Activated CD8-positive, alpha-beta memory T cell treated with anti-CD3 and anti-CD28 coated beads for 1 hour (primary cell): ENCODE measurements at places on chromosomes 3 and 15.

GRCh38 chr3:127634653-127635052, 5.7 kb downstream of the PODXL2 start:
- no peak for DNase-seq

GRCh38 chr3:118778201-118778600, 256.4 kb downstream of the IGSF11 start:
- DNase-seq, result no peak

DNA sequence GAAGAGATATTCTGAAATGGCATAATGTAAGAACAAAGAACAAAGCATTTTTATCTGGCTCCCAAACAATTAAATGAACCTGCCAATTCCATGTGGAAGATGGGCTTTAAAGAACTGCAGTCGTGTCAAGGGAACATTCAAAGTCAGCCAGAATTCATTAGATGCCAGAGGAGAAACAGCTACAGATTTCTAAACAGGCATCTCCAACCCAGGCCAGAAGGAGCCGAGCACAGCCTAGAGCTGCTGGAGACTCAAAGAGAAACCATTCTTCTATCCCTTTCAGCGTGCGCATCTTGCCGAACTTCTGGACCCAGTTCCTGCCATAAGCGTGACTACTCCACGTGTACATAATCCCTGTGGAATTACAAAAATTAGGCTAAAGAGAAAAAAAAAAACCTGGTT, 60.4 kb downstream of the MB21D2 start:
- DNase-seq, result no peak

DNA sequence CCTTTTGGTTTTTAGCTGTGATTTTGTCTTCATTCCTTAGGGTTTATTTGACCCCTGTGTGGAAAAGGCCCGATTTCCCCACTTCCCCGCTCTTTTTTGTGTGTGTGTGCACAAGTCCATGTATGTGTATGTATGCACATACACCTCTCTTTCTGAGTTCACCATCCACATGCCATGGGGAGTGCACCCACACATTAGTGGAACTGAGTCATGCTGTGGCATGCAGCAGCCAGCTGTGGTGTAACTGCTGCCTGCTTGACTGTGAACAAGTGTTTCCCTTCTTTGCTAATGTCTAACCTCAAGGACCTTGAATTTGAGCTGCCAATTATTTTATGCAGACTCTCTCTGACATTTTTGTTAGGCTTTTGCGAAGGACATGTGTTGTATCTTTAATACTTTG, 434.9 kb upstream of the TPM1 start:
- no peak for DNase-seq

DNA sequence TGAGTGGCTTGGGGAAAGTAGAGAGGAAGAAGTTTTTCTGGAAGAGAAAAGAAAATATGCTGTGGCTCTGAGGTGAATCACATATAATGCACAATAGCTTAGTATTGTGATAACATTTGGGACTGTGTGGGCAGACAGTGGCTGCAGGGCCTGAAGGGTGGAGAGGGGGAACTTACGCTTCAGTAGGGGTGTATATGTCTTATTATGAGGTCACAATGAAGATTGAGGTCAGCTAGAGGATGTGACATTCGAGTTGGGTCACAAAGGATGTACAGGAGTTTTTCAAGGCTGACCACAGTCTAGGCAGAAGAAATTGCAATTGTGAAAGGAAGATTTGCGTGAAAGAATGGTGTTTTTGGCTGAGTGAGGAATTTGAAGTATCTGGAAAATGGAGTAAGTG, 414.8 kb downstream of the LPP start:
- DNase-seq, result no peak

DNA sequence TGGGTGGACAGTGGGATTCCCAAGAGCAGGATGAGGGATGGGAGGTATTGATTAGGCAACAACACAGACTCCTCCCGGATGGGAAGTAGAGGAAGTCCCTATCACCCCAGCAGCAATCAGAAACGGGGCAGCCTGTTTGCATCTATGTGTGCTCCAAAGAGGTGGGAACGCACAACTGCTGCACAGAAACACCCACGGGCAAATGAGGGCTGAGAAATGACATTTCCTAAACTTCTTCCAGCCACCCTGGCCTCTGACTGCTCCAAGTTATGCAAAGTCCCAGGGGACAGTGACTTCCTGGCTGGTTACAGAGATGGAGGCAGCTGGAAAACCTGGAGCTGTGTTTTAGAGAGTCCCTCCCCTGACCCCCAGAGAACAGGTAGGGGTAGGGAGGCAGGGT, 42.6 kb downstream of the HCN4 start:
- no peak for DNase-seq

DNA sequence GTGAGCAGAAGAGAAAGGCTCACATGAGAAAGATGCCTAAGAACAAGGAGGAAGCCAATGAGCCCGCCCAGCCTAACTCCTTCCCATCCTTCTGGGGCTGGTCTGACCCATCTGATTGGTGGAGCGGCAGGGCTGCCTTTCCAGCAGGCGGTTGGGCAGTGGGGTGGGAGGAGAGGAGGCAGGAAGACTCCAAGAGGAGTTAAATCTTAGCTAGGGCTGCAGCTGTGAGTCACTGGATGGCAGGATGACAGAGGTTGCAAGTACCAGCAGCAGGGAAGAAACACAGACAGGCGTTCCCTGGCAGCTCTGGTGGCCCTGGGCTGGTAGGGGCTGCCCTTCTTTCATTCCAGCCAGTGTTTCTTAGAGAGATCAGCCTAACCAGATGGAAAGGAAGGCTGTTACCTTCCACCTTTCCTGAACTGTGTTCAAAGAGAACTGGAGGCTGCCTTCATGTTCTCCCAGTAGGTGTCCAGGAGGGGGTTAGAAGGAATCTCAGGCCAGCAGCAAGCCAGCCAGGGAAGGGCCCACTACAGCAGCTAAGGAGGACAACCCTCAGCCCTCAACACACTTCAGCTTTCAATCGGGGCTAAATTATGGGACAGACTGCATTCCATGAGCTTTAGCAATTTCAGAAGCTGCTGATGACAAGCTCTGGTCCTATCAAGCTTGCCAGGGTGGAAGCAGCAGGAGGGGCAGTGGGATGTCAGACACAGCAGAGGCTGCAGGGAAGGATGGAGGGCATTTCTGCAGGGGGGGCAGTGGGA, 50.3 kb downstream of the CHSY1 start:
- no peak for DNase-seq

DNA sequence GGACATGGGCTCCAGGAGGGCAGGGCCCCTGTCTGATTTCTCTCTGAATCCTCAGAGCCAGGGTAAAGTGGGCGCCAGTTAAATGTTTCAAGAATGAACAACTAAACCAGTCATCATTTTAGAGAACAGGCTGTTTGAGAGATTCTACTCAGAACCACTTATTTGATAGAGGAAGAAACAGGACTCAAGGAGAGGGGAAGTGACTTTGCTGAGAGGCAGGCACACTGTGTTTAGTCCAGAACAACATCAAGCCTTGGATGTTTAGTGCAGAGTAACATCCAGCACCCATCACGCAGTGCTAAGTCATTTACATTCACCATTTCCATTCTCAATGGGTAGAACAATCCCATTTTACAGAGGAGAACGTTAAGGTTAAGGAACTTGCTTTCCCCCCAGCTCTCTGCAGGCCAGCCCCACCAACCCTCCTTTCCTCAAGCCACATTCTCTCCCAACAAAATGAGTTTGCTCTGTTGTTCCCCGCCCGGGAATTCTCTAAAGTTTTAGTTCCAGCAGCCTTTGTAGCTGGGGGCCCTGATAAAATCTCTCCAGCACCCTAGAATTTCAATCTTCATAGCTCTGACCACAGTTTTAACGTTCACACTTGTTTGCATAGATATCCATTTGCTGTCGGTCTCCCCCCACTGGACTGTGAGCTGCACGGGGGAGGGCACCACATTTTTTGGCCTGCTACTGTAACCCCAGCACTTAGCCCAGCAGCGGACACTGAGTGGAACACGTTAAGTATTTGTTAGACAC, 962 bp downstream of the NMNAT3 start:
- no peak for DNase-seq

DNA sequence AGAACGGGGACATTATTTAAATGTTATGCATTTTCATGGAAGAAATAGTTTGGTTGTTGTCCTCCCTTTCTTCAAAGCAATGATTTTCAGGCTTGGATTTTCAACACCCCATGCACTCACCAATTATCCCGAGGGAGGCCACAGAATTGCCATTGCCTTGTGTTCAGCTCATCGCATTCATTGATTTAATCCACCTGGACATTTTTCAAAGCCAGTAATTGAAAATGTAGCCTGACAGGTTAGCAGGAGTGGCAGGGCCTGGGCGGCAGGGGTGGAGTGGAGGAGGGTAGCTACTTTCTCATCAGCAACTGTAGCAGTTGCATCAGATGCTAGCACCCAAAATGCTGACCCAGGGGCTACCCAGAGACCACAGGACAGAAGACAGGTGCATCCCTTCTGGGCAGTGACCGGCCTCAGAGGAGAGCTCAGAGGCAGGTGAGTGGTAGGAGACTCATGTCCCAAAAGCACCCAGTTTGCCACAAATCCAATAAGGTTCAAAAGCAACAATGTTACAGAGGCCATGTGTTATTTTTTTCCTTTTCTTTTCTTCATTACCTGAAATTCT, 242.4 kb downstream of the CD47 start:
- no peak for DNase-seq

- no peak for DNase-seq
Measured at GRCh38 chr3:119156868-119157267, 10.9 kb downstream of the TEX55 start.

- no peak for DNase-seq
Measured at GRCh38 chr3:45125550-45126026, 20.6 kb downstream of the CDCP1 start.

DNA sequence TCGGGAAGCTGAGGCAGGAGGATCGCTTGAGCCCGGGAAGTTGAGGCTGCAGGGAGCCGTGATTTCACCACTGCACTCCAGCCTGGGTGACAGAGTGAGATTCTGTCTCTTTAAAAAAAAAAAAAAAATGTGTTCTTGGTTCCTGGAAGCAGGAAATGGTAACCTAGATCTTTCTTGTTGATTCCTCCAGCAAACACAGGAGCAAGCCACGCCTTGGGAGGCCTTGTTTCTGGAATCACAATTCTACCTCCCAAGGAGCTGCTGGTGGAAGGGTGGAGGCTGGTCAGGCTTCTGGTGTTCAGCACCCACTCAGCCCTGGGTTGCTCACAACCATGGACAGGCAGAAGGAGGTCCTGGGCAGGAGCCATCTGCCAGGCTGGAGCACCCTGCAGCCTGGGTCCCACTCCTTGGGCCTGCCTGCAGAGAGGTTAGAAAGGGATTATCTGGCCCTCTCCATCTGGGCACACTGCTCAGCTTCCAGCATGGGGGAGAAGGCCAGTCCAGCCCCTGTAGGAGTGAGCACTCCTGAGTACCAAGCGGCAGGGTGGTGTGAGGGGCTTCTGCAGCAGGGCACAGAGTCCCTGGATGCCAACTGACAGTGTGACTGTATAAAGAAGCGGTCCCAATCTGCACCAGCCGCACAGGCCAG, 65.6 kb downstream of the ABTB1 start:
- DNase-seq, result no peak

DNA sequence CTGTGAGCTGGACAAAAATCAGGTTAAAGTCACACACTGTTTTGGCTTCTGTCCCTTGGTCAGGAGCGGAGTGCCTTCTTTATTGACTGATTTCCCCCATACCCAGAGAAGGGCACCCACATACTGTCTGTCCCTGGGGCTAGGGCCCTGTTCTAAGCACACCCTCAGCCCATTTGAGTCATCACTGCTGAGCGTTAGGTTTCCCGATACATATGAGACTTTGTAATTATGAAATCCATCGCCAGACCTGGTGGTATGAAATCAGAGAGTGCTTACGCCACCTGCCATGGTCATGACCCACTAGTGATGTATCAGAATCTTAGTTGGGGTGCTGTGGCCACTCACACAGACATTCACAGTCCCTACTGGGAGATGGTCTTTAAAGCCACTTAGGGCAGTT, 96.8 kb downstream of the CHDH start:
- no peak for DNase-seq

GRCh38 chr3:65575376-65575840, 463.3 kb downstream of the MAGI1 start:
- no peak for DNase-seq

- DNase-seq, result no peak
Measured at GRCh38 chr3:41693799-41694198, 268.1 kb downstream of the ULK4 start.

DNA sequence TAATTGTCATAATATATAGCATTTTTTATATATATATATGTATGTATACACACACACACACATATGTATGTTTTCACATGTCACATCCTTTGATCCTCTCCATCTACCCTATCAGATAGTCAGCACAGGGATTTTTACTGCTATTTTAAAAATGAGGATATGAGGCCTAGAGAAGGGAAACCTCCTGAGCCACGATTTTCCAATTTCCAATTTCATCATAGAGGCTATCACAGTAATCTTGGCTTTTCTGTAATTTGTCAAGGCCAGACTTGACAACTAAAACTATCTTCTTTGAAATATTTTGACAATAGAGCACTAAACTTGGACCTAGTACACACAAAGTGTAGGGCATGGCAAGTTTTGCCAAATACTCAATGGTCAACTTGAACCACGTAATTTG, 42.5 kb downstream of the IL1RAP start:
- DNase-seq, result no peak

GRCh38 chr3:34783876-34784275, 855.4 kb upstream of the ARPP21 start:
- DNase-seq, result no peak

DNA sequence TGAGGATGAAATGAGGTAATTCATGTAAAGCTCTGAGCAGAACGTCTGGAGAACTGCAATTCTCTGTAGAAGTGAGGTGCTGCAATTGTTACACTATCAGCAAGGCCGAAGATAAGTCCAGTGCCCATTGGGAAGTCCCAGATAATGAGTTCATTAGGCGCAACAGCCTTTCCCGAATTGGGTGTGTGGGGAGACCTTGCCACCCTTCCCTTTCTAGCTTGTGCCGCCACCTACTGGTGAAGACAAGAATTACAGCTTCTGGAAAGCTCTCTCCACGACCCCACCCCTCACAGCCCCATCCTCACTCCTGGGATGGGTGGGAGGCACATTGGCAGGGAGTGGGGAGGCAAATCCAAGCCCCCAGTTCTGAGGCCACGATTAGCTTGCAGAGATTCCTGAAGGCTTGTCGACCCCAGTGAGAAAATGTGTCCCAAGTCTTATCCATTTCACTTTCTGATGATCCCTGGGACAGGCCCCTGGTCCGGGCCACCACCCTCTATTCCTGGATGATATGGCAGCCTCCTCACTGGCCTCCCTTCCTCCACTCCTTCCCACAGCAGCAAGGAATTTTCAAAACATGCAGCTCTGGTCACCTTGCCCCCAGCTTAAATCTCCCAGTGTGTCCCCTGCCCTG, 36.4 kb downstream of the FAM3D start:
- DNase-seq, result no peak

- no peak for DNase-seq
Measured at GRCh38 chr15:52115598-52116427, 3.2 kb upstream of the BCL2L10 start.

GRCh38 chr3:32120471-32120870, 14.1 kb downstream of the GPD1L start:
- DNase-seq, result no peak

DNA sequence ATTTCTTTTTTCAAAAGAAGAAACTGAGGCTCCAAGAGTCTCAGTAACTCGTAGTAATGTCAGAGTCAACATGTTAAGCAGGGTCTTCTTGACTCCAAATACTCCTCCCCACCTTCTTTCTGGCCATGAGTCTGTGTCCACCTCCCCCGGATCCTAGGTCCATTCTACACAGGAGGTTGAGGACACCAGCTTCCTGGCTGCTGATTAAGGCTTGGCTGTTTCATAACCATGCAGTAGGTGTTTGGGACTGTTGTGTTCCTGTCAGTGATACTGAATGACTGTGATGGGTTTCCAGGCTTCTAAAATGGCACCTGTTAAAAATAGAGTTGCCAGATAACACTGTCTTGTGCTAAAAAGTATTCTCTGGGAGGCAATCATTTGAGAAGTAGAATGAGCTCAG, 130.8 kb upstream of the IL12A start:
- DNase-seq, result no peak

- DNase-seq, result no peak
Measured at GRCh38 chr3:191348098-191348497, 17.8 kb upstream of the UTS2B start.
